ENCODE measurements at places on chromosomes 7 and 10.

GRCh38 chr10:133141958-133142340, 18.1 kb upstream of the KNDC1 start:
- peak; percentile 61 for DNase-seq

DNA sequence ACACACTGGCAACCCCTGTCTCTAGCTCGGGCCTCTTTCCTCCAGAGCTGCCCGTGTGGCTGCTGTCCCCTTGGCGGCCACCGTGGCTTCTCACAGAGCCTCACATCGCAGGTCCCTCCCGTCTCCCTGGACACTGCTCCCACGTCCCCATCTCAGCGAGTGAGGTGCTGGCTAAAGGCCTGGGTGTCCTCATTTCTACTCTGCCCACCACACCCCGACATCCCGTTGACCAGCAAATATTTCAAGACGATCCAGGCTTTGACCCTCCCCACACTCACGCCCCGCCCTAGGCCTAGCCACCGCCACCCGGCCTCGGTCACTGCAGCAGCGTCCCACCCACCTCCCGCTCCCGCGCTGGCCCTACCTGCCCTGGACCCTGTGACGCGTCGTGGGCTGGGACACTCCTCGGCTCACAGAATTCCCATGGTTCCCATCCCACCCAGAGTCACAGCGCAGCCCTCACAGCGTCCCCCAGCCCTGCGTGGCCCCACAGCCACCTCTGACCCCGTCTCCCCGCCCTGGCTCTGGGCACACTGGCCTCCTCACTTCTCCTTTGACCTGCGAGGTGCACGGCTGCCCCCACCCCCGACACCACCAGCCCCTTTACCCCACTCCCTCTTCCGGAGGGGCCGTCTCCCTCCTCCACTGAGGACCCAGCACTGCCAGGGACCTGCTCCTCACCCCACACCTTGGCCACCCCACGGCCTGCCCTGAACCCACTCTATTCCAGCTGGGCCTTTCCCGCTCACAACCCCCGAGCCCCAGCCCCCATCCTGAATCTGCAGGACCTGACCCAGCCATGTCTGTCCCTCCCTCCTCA, 6.9 kb downstream of the ADAP1 start:
- DNase-seq: peak; percentile 63

- DNase-seq: no peak
Observed at GRCh38 chr7:77631820-77632219, 64.4 kb upstream of the RSBN1L start.

- DNase-seq: no peak
Observed at GRCh38 chr7:53500076-53500475, 464.6 kb downstream of the POM121L12 start.

DNA sequence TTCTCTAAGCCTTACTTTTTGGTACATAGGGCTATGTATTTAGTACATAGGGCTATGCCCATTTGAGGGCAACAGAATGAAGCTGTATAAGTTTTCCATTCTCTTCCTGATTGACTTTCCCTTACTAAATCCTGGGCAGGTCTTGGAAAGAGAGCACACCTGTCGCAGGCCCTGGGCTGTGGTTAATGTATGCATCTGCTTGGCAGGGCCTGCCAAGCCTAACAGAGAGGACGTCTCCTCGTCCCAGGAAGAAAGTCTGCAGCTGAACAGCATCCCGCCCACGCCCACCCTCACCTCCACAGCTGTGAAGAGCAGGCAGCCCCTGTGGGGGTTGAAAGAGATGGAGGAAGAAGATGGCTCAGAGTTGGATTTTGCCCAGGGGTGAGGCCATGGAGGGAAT, 8.9 kb upstream of the PVRIG start:
- no peak for DNase-seq

GRCh38 chr10:18010050-18010449, 58.3 kb downstream of the SLC39A12 start:
- no peak for DNase-seq

- DNase-seq: no peak
Observed at GRCh38 chr10:35324196-35324595, 12.1 kb upstream of the CCNY start.

- DNase-seq: no peak
Observed at GRCh38 chr10:25839683-25840082, 94.3 kb upstream of the MYO3A start.

DNA sequence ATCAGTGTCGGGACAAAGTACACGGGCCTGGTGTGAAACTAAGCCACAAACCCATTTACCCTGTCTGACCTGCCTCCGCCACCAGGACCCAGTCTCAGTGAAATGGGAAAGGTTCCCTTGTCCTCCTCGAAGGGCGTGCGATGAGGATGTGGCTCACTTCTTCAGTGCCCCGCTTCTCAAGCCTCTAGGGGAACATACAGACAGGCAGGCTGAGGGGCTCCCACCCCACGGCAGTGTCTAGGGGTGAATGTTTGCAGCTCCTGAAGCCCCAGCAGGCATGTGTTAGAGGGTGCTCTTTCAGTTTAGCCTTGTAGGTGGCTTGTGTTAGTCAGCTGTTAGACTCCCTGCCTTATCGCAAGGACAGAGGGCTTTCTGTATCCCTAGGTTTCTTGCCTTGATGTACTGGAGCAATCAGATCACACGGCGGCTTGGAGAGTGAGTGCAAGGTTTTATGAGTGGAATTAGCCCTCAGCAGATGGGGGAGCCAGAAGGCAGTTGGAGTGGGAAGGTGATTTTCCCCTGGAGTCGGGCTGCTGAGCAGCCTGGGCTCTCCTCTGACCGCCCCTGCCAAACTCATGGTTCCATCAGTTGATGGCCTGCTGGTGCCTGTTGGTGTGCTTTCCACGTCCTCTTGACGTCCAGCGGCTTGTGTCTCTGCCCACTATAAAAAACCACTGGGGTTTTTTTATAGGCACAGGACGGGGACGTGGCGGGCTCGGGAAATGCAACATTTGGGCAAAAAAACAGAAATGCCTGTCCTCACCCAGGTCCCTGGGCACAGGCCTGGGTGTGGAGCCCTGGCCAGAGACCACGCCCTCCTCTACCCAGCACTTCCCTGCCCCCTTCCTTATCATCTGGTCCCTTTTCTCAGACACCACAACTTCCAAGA, 759 bp downstream of the NUDT1 start:
- DNase-seq: no peak

GRCh38 chr7:108308903-108309302, 147.3 kb downstream of the NRCAM start:
- no peak for DNase-seq

DNA sequence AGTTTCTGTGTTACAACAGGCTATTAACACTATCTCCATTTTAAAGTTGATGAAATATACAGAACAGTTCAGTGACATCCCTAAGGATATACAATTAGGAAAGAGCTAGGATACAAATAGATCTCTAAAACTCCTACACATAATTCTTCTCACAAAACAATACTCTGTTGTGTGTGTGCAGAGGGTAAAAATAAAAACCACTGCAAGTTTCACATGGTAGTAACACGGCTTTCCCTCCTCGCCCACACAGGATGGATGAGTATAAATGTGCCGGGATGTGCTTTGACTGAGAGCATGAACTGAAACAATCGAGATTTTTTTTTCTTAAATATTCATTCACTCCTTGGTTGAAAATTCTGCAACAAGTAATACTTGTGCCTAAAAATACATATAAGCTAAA, 131.5 kb upstream of the C1QL3 start:
- no peak for DNase-seq

DNA sequence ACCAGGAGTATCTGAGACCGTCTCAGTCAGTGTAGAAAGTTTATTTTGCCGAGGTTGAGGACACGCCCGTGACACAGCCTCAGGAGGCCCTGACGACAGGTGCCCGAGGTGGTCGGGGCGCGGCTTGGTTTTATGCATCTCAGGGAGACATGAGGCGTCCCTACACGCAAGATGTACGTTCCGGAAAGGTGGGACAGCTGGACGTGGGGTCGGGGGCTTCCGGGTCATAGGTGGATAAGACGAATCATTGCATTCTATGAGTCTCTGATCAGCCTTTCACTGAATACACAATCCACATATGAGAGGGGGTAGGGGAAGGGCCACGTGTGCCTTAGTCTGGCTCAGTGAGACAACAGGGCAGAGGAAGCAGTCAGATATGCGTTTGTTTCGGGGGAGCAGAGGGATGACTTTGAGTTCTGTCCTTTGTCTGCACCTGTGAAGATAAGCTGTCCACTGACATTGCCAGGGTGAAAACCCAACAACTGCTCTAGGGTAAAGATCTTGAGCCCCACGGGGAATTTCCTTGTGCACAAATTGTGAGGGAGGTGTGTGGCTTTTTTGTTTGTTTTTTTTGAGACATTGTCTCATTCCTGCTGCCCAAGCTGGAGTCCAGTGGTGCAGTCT, 66.2 kb downstream of the DNAJB6 start:
- no peak for DNase-seq
